ENCODE measurements at places on chromosomes 6 and 20. TPM values are rescaled to one million over a fixed set of nuclear protein-coding genes. Genes with fewer than 3 reads are reported as not detected.

The SRSF12 gene
- total RNA-seq: not detected

The ADGRB3 gene
- total RNA-seq: not detected

The KAT14 gene
- 11.8 TPM for total RNA-seq

The ACTL10 gene
- total RNA-seq: 0.95 TPM

The CPNE5 gene
- total RNA-seq: 4.2 TPM

The C20orf202 gene
- total RNA-seq: 0.17 TPM

The MATN4 gene
- under 0.01 TPM for total RNA-seq

The HFE gene
- total RNA-seq: 3.5 TPM

The DLL1 gene
- 9.5 TPM for total RNA-seq

The IMPG1 gene
- total RNA-seq: not detected

The ARHGAP40 gene
- total RNA-seq: not detected

The TMEM170B gene
- total RNA-seq: 1.6 TPM

The TM9SF4 gene
- total RNA-seq: 22.2 TPM

The TEAD3 gene
- 0.17 TPM for total RNA-seq

Measured in dermis lymphatic vessel endothelial cell (primary cell).